ENCODE measurements at places on chromosomes 1 and 21.

DNA sequence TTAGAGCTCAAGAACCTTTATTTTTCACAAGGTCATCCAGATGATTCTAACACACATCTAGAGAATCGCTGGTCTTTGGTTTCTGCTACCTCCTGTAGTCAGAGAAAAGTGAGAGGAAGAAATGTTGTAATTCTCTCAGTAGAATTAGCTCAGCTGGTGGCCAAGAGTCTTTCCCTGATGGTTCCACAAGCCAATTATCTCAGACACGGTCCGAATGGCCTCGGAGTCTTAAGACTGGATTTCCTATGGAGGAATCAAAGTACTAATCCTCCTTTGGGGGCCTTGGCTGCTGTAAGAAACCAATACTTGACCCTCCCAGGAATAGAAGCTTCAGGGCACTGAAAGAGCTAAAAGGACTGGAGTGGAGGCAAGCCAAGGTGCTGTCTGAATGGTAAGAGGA, 1.8 kb downstream of the TMEM81 start:
- DNase-seq: no peak

- no peak for DNase-seq
Measured at GRCh38 chr1:172380441-172381244, 39.8 kb upstream of the C1orf105 start.

- DNase-seq: peak; percentile 78
Measured at GRCh38 chr1:7667625-7668218, 103.4 kb upstream of the VAMP3 start.

DNA sequence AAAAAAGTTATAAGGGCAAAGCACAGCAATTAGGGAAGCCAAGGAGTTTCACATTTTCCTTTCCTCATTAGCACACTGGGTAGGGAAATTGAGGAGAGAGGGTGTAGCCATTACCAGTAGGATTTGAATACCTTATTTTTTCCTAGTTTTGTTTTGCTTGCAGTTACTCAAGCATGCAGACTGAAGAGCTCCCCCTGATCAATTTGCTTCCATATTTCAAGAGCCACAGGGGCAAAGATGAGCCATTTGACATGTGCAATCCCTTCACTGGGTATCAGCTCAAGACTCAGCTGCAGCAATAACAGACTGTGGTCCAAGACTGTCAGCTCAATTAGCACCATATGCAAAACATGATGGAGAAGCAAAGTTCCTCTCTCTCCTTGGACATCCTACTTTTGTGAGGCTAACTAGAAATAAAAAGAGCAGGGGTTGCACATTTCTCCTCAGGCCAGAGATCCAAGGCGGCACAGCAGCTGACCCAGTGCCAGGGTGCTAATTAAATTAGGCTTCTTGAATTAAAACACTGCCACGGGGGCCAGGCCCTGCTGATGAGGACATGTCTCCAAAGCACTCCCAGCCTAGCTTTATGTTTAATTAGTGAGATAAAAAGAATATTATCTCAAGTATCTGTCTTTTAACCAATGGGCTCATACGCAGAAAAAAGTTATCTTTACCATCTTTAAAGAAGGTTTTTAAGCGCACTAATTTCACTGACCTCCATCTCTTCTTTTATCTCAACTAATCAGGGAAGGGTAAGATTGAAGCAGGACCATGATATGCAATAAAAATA, 36.7 kb upstream of the LRRC53 start:
- no peak for DNase-seq

DNA sequence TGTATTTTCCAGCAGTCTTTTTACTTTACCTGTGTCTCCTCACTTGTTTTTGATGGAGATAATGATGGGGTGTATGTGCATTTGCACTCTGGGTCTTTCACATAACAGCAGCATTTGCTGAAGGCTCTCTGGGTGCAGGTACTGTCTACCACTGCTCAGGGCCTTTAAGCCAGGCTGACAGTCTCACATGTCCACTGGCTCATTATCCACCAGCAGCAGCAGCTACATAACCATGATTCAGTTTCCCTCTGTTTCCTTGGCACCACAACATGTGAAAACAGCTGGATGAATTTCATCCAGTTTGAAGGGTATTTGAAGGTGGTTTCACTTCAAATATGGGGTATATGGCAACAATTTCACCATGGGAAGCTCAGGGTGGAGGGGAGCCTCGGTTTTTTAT, 41.2 kb upstream of the ROR1 start:
- no peak for DNase-seq

DNA sequence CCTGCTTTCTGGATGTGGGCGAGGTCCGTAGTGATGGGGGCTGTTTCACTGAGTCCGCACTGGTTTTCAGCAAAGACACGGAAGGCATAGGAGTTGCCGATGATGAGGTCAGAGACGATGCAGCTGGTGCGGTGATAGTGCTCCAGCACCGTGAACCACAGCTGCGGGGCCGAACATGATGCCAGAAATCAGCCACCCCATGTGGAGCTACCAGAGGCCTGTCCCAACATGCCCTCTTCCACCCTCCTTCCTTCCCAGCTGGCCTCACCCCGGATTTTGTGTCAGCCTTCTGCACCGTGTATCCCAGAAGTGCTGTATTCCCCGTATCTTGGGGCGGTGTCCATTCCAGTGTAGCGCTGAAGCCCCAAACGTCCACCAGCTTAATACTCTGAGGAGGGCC, 10.0 kb downstream of the MYBPHL start:
- no peak for DNase-seq

- DNase-seq: no peak
Measured at GRCh38 chr1:57329937-57330336, 93.9 kb downstream of the DAB1 start.

DNA sequence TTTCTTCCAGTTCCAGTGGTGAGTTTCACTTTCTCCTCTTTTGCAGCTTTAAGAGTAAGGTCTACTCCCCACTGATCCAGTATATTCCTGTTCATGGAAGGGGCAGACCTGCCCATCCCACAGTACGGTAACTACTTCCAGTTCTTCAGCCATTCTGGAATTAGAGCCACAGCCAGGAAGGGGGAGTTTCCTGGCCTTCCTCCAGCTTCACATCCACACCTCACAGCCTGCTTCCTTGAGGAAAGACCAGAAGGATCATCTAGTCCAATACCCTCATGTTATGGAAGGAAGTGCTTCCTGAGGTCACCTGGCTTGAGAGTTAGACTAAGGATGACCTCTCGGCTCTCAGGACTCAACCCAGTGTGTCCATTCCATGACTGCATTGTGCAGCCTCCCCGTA, 597.8 kb downstream of the KIF26B start:
- no peak for DNase-seq

- no peak for DNase-seq
Measured at GRCh38 chr21:40177979-40178378, 310.7 kb downstream of the PCP4 start.

GRCh38 chr1:248910761-248911160, 4.7 kb downstream of the PGBD2 start:
- no peak for DNase-seq

DNA sequence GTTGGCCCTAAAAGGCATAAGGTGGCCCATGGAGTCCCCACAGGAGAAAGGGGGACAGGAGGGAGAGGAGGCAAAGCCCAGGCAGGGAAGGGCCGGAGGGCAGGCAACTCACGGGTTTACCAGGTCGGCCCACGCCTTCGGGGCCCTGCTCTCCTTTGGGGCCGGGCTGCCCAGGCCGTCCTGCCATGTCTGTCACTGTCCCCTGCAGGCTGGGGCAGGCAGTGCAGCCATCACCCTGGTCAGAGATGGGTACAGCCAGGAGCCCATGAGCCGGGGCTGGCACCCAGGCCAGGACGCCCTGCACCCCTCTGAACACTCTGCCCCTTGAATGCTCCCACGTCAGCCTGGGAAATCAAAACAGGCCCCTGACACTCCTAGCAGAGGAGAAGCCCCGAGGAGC, 19.8 kb downstream of the COL16A1 start:
- no peak for DNase-seq

DNA sequence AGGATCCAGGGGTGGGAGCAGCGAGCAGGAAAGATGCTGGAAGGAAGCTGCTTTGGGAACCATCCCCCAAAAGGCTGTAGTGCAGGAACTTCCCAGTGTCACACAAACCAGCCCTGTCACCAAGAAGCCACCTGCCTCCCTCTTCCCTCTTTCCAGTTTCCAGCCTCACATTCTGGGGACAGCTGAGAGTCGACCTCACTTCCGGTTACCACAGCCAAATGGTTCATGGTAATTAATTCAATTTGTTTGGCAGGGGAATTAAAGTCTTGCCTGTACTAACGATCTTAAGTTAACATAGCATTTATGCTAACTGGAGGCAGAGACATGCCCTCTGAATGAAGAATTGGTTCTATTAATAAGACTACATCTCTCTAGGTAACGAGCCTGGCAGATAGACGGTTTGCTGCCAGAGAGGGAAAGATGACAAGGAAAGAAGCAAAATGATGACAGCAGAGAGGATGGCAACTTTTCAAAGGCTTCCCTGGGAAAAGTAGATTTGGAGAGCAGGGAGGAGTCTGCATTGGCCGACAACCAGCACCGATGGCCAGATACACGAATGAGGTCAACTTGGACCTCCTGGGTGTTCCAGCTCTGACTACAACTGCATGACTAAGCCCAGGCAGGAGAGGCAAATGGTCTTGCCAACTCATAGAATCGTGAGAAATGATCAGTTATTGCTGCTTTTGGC, 64.1 kb downstream of the TMCO4 start:
- no peak for DNase-seq

DNA sequence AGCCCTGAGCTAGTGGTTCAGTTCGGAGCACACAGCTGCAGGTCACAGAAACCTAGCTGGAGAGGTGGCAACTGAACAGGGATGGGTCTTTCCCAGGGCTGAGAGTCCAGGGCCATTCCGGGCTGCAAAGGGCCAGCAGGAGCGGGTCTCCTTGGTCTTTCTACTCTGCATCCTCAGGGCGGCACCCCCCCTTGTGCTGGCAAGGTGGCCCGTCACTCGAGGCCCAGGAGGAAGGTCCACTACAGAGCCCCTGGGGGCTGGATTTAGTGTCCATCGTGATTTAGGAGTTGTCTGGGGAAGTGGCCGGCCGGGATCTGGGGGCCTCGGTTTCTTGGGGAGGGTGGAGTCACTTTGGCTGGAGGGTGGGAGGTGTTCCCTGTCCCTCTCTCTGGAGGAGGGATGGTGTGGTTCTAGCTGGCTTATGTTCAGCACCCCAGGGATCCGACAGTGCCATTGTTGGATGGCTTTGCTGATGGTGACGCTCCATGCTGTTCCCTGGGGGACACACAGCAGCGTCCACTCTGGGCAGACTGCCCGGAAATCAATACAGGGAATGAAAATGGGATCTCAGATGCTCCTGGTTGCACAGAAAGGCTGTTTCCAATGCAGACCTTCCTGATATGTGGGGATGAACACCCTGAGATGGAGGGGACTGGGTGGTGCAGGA, 64.4 kb downstream of the UMODL1 start:
- no peak for DNase-seq

- DNase-seq: no peak
Measured at GRCh38 chr1:17235135-17235885, 13.6 kb upstream of the PADI3 start.

- no peak for DNase-seq
Measured at GRCh38 chr1:85134583-85135391, 66.0 kb downstream of the SYDE2 start.

DNA sequence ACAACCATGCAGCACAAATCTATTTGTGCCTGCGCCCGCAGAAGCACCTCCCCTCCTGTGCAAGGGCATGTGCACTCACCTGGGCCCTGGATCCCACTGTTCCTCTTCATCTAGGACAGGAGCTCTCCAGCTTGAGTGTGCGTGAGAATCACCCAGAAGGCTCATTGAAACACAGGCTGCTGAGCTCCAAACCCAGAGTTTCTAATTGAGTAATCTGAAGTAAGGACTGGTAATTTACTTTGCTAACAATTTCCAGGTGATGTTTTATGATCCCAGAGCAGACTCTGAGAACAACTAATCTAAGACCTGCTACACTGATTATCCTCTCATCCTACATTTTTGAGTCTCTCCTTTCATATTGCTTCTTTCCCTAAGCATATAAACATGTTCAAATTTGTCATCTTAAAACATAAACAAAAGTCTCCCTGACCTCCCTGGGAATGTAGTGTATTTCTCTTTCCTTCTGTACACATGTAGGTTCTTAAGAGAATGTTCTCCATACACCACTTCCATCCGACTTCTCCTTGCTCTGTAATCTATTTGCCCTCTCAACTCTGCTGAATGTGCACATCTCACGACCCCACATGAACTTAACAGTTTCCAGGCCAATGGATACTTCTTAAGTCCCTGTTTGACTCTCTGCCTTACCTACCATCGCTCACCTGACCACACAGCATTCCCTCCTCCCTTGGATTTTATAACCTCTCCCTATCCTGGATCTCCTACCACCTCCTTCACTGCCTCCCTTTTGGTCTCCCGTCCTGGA, 522.5 kb downstream of the SMYD3 start:
- no peak for DNase-seq

DNA sequence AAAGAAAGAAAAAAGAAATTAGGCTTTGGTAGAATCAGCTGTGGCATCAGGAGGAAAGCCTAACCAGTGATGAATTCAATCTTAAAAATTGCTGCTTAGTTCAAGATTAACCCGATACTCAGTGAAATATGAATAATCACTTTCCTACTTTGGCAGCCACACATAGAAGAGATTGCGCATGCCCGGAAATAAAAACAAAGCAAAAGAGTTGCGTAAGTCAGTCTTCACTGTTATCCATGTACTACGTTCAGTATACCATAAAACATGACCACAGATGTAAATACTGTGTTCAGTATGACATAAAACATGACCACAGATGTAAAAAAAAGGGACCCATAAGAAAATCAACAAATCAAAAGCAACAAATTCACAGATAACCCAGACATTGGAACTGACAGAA, 19.2 kb downstream of the CD1D start:
- no peak for DNase-seq

DNA sequence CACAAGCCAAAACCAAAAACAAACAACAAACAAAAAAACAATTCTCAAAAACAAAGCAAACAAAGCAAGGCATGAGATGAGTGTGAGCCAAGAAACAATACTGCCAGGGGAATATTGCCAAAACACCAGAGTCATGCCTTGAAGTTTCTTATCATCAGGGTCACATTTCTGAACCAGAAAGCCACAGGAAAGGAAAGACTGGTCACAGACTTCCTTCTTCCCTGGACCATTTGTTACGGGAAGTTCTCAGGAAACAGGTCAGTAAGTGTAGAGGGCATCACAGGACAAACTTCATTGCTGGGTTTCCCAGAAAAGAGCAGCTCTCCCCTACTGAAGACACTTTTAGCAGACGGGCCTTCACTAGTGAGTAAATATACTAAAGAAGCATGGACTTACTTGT, 191.2 kb downstream of the GABPA start:
- no peak for DNase-seq

DNA sequence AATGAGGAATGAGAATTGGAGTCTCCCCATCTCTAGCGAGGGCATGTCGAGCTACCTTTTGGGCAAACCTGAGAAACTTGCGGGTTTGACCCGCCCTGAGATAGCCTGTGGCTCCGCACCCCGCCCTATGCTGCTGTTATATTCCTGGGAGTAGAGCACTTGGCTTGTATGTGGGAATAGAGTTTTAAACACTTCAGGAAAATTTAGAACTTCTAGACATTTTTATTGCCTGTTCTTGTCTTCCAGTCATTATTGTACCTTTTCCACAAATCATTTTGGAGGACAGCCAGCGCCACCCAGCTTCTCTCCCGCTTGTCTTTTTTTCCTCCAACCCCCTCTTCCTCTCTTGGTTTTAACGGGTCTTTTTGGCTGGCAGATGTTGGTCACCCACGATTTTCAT, 738 bp downstream of the GNPAT start:
- no peak for DNase-seq
